ENCODE measurements at places on chromosomes 3 and 15.

GRCh38 chr3:195173657-195174056 is 97.3 kb downstream of the XXYLT1 start:
- DNase-seq, result no peak

GRCh38 chr3:65538101-65538500 is 500.6 kb downstream of the MAGI1 start:
- no peak for DNase-seq

GRCh38 chr3:43326891-43327581 is 40.7 kb downstream of the SNRK start:
- DNase-seq, result peak; percentile 6

DNA sequence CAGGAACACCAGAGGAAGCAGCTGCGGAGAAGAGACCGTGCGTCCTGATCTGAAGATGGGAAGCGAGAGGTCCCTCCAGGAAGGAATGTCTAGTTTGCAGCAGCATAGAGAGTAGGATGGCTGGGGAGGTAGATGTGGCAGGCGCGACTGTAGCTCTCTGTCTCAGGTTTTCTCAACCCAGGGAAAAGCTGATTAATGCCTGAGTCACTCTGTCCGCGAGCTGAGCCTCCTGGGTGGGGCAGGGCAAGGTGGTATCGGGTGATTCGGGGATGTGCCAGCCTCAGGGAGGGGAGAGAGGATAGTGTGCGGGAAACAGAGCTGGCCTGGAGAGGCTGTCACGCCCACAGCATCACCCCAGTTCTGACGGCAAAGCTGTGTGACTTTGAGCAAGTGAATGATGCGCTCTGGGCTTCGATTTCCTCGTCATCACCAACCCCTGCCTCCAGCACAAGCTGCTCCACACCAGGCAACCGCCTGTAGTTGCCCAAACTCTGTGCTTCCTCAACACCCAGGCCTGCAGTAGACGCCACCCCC is 28.4 kb downstream of the CPN2 start:
- DNase-seq, result peak; percentile 61

- peak; percentile 39 for DNase-seq
Measured at GRCh38 chr15:51312166-51313073, 26.0 kb downstream of the CYP19A1 start.

DNA sequence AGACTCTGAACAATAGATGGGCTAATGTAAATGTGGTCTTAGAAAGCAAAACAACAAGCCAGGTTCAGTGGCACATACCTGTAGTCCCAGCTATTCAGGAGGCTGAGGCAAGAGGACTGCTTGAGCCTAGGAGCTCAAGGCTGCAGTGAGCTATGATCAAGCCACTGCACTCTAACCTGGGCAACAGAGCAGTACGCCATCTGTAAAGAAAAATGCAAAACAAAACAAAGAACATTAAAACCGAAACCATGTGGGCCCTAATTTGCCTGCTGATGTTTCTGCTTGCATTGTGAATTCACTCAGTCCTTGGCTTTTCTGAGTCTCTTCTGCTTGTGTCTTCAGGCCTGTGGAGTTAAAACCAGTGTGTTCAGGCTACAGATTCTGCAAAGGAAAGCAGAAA is 56.7 kb downstream of the CCNL1 start:
- peak; percentile 39 for DNase-seq

DNA sequence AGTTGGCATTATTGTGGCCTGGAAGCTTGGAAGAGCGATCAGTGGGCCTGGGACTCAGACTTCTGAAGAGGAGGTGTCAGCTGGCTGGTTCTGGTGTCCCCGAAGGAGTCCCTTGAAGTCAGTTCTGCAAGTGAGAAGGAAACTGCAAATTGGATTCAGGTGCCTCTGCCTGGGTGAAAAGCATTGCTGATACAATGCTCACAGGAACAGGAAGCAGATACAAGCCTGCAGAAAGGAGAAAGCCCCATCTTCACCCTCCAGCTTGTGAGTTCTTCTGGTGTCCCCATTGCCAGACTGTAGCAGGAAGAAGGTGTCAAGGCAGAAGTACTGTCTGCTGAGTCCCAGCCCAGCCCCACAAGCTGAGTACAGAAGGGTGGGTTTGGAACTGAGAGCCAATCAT is 271.3 kb downstream of the PLOD2 start:
- DNase-seq, result no peak

DNA sequence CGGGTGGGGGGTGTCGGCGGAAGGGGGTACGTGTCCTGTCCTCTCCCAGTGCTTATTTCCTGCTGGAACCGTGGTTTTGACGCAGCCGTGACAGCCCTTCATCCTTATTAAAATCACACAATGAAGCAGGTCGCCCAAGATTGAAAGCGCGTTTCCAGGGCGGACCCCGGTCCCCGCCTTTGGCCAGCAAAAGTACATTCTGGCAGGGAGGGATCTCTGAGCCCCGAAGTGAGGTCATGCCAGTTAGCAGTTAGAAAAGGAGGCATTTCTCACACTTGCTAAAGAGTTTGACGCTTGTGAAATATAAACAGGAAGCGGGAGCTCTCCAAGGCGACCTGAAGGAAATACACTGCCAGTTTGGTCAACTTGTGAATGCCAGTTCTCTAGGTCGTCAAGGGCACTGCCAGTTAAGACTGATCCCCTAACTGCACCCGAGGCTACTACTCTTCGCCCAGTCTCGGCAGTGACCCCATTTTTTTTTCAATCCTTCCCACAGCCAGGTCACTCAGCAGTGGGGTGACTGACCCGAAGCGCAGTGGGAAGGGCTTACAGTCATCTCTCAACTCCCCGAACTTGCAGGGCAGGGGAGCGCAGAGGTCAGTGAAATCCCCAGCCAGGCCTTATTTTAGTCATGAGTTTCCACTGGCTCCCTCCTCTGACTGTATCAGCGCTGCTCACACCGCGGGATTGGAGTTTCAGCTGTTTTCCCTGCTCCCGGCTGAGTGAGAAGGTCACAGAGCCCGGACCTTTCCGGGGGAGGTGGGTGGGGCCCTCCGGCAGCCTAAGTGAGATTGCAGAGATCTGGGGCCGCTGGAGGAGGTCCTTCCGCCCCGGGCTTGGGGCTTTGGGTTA is 2.0 kb upstream of the BHLHE40 start:
- peak; percentile 83 for DNase-seq

DNA sequence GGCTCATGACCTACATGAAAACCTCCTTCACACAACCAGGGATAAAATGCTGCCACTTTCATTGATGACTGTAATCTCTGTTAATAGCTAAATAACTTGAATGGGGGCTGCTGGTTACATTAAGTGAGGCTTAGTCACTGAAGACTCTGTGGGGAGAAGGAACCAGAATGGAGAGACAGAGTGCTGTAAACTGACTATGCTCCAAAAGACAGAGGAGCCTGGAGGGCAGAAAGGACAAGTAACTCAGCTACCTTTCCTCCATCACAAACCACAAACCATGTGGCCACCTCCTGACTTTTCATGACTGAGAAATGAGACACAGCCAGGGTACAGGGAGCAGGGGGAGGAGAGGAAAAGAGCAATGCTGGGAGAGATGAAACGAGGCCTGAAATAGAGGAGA is 97.1 kb upstream of the TRIM42 start:
- DNase-seq, result peak; percentile 24

GRCh38 chr3:10758304-10759037 is 57.6 kb upstream of the SLC6A11 start:
- peak; percentile 61 for DNase-seq

DNA sequence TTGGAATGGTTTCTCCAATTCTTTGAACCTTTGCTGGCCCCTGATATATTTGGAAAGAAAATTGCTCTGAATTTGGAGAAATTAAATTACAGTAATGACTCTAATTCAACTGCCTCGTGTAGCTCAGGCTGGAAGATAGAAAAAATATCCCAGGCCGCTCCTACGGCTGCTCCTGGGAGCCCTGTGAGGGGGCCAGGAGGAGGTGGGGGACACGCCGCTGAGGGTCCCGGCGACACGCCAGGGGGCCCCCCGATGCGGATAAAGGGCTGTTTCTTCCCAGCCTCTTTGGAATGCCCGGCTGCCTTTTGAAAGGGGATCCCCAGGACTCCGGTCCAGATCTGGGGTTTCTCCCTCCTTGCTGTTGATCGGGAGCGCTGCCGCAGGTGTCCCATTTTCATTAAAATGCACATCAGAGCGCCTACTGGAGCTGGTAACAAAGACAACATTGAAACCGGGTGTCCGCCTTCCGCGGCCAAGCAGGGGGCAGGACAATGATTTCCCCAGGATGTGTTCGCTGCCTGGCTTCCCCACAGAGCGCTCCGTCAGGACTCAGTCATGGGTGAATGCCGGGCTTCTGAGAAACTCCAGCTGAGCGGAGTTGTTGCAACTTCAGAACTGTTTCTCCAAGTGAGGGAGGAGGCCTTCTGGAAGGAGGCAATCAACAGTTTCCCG is 200.1 kb upstream of the KBTBD8 start:
- peak; percentile 71 for DNase-seq

DNA sequence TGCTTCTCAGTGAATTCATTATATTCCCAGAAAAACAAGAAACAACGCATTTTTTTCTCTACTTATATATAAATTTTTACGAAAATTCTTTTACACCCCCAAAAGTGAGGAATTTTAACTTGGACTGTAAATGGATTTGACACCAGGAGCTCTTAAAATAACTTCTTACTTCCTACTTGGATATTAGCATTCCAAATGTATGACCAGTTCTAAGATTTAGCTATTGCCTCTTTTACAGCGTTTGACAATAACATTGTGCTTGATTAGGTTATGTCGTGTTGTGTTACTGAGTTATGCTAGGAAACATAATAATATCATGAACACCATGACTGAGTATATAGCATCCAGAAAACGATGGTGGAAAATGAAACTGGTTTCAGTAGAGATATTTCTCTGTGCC is 177.0 kb downstream of the CNTN6 start:
- DNase-seq, result no peak

GRCh38 chr3:32186876-32187275 is 51.6 kb upstream of the CMTM8 start:
- peak; percentile 39 for DNase-seq

- DNase-seq, result no peak
Measured at GRCh38 chr15:76153241-76154197, 93.7 kb downstream of the TMEM266 start.

DNA sequence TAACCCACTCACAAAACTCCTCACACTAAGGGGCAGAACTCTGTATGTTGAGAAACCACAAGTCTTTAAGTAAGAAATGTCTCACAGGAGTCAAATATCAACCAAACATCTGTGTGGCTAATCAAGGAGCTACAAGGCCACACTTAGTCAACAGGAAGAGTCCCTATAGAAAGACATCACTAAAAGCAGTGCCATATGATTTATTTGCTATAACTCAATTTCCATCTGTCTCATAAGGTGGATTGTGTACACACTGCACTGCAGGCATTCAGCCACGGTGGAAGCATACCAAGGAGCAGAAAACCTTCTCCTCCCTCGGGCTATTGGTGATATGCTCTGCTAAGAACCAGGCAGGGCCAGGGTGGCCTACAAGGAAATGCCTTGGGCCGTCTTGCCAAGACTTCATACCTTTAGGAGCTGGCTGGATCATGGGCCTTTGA is 197.6 kb upstream of the CFAP20DC start:
- DNase-seq, result no peak

DNA sequence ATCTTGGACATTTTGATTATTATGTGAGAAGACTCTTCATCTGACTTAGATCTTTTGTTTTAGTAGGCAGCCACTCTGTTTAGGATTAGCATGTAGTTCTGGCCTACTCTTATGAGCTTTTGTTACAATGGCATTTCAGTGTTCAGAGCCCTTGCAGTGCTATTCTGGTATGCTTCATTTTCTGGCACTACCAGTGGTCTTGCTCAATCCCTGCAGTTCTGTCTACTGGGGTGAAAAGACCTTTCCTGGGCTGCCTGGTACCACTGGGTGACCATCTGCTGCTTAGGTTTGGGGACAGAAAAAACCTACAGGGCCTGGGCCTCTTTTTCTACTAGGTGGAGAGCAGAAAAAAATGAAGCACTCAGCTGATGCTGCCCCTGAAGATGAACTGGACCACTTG is 42.5 kb downstream of the IL16 start:
- peak; percentile 20 for DNase-seq

- no peak for DNase-seq
Measured at GRCh38 chr3:131260525-131260924, 121.0 kb upstream of the NUDT16 start.

GRCh38 chr3:64104691-64105111 is 81.4 kb upstream of the PSMD6 start:
- DNase-seq, result no peak

DNA sequence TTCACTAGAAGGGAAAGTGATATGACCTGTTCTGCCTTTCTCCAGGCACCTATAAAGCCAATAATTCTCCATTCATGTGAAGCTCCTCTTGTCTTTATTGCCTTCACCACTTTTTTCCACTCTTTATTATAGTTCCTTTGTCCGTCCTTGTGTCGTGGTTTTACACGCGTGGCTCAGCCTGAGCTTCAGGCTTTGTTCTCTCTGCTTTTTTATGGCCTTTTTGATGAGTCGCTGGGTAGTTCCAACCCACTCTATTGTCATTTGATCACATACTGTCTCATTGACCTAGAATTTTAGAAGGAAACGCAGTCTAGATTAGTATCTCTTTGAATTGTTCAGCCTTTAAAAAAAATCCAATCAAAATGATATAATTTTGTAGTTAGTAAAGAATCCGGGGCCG is 403.2 kb downstream of the PTPRG start:
- peak; percentile 13 for DNase-seq

DNA sequence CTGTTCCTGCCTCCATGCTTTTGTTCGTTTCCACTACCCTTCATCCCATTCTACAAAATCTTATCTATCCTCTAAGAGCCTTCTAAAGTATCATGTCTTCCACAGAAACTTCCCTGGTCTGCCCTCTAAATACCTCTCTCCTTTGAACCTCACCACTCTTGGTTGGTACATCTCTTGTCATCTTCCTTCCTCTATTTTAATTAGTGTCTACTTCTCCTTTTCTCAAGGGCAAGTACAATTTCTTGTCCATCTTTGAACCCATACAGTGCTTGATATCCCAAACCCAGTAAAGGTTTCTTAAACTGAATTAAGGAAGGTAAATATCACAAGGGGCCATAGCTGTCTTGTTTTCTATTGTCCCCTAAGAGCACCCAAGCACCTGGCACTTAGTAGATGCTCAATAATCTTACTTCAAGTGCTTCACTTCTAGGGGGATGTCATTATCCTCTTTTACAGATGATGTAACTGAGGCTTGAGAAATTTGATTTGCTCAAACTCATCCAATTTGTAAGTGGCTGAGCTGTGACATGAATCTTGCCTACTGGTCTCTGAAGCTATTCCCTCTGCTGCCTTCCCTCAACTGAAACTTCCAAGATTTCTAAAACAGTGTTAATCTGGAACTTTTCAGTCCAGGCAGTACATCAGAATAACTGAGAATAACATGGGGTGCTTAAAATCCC is 2.6 kb upstream of the DAPK2 start:
- DNase-seq, result no peak

- no peak for DNase-seq
Measured at GRCh38 chr3:44890852-44891251, 16.4 kb downstream of the TGM4 start.

GRCh38 chr3:33064929-33065328 is 32.0 kb downstream of the GLB1 start:
- DNase-seq, result no peak

Measured in foreskin fibroblast (primary cell).